Activated T-helper 1 cell treated with anti-CD3 and anti-CD28 coated beads, Interleukin-12 subunit alpha, Interleukin-12 subunit beta, Interleukin-2, Interleukin-4 antibody, amounts not matched to agents 30 ng/mL and 10 ng/mL and 1 ng/mL, durations not matched to agents 14 hours and 24 hours and 36 hours (primary cell): ENCODE measurements at places on chromosomes 16 and 17.

GRCh38 chr17:47317119-47317518 lies 6.6 kb upstream of the EFCAB13 start:
- DNase-seq: no peak

- DNase-seq: no peak
Observed at GRCh38 chr16:56965149-56966092, 3.7 kb downstream of the CETP start.

DNA sequence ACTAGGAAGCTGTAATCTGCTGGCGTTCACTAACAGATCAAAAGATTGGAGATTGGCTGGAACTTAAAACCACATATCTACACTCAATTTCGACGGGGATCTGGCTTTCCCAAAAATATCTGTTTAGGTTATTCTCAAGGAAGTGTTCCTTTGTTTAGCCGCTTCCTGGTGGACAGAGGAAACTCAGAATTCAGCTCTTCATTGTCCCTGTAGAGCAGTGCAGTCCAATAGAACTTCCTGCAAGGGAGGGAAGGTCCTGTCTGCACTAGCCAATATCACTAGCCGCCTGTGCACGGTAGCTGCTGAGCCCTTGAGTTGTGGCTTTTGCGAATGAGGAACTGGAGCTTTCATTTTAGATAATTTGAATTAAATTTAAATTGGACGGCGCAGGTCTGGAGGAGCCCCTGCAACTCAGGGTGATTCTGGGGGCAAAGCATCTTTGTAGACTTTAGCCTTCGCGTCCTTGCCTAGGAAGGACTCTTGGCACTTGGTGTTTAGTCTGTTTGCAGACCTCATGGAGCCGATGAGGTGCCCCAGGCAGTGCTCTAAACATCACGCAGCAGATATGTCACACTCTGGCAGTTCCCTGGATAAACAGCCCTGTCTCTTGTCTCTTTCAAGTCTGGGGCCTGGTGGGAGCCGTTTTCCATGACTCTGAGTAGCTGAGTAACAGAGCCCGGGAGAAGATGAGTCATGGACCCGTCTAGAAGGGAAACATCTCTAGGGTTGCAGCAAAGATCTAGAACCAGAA lies 122.2 kb downstream of the CCDC182 start:
- DNase-seq: no peak

DNA sequence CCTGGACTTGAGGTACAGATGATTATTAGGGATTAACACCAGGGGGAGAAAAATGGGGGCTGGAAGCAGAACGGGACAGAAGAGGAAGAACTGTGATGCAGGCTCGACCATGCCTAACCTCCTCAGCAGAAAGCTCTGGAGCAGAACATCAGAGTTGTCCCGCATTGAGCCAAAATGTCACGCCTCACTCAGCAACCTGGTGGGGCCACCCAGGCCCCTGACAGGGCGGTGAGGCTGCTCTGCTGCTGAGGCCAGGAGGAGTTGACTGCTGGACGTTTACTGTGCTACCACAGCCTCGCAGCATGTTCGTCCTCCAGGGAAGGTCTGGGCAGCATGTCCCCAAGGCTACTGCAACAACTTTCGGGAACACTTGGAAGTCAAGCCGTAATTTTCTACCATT lies 6.5 kb upstream of the ULK2 start:
- no peak for DNase-seq

DNA sequence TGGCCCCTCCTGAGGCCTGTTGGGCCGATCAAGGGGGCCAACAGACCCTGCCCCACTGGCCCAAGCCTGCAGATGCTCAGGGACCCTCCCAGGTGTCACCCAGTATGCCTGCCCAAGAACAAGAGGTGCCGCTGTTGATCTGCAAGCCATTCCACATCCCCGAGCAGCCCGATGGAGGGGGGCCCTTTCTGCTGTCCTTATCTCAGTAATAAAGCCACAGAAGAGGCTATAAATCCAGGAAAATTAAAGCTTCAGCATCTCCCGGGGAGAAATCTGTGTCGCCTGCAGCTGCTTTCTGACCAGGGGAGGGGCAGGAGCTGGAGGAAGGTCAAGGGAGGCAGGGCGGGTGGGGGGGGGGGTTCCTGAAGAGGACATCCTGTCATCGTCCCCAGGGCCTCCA lies 11.7 kb upstream of the CACNA1H start:
- DNase-seq: no peak

DNA sequence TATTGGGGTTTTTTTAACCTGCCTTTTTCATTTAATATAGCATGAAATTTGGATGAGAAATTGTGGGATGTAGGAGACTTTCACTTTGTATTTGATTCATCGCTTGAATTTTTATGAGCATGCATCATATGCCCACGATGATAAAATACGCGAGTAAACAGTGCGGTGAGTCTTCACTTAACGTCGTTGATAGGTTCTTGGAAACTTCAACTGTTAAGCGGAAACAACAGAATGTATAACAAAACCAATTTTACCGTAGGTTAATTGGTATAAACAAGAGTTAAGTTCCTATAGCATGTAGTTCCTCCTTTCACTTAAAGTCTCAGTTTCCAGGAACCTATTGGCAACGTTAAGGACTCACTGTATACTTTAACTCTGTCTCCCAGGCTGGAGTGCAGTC lies 28.7 kb downstream of the MMP15 start:
- no peak for DNase-seq

GRCh38 chr17:69164206-69164605 lies 22.5 kb upstream of the ABCA6 start:
- DNase-seq: no peak

DNA sequence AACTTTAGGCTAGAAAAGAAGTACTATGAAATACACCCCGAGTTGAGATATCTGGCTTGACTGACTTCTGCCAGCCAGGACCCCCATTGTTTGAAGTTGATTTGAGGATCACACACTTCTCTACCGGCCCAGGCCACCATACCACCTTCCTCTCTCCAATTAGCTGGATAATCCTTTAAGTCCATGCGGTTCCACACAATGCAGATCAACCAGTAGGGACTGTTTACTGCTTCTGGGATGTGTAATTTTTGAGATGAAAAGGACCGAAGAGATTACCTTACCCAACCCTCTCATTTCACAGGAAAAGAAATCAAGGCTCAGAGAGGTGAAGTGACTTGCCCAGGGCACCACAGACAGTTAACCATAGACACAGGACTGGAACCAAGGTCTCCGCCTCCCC lies 20.5 kb downstream of the ERN1 start:
- no peak for DNase-seq

- peak; percentile 75 for DNase-seq
Observed at GRCh38 chr16:79601931-79602627, 1.5 kb upstream of the MAF start.

GRCh38 chr17:16989953-16990860 lies 18.3 kb upstream of the TNFRSF13B start:
- DNase-seq: no peak

- no peak for DNase-seq
Observed at GRCh38 chr17:42347606-42348005, 40.6 kb downstream of the STAT3 start.
